Lung microvascular endothelial cell (primary cell): ENCODE measurements at places on chromosomes 1 and 21. TPM values are rescaled to one million over a fixed set of nuclear protein-coding genes. Genes with fewer than 3 reads are reported as not detected.
A peak's percentile ranks its signal among the peaks of the same experiment; 100 is the strongest.

- no peak for DNase-seq
Observed at GRCh38 chr1:205792961-205793673, 17.8 kb upstream of the RAB29 start.

GRCh38 chr1:115980998-115981993, 5.0 kb downstream of the SLC22A15 start:
- DNase-seq = peak; percentile 51

OR2AK2 gene
- total RNA-seq = not detected in 2 replicates

GRCh38 chr1:30111431-30111830, 612.0 kb downstream of the MATN1 start:
- DNase-seq = peak; percentile 65

- peak; percentile 50 for DNase-seq
Observed at GRCh38 chr1:38418195-38419030, 371.8 kb upstream of the POU3F1 start.

DNA sequence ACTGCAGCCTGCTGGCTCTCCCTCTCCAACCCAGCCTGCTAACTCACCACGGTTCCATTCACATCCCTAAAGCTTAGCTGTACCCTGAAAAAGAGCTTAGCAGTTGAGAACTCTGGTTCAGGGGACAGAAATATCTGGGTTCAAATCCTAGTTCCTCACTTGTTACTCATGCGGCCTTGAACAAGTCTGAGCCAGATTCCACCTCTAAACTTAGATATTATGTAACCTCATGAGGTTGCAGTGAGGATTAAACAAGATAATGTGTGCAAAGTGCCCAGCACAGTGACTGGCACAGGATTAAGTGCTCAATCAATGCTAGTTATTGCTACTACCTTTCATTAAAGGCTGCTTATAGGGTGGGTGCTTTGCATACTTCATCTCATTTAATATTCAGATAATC, 41.3 kb upstream of the DHCR24 start:
- DNase-seq = no peak

- DNase-seq = no peak
Observed at GRCh38 chr1:40030528-40031135, 9.9 kb upstream of the CAP1 start.

ANGPTL1 gene
- total RNA-seq = under 0.01 and 0.22 TPM in 2 replicates

TTC22 gene
- total RNA-seq = under 0.01 TPM in 1 of 2 replicates, not detected in the other

DNA sequence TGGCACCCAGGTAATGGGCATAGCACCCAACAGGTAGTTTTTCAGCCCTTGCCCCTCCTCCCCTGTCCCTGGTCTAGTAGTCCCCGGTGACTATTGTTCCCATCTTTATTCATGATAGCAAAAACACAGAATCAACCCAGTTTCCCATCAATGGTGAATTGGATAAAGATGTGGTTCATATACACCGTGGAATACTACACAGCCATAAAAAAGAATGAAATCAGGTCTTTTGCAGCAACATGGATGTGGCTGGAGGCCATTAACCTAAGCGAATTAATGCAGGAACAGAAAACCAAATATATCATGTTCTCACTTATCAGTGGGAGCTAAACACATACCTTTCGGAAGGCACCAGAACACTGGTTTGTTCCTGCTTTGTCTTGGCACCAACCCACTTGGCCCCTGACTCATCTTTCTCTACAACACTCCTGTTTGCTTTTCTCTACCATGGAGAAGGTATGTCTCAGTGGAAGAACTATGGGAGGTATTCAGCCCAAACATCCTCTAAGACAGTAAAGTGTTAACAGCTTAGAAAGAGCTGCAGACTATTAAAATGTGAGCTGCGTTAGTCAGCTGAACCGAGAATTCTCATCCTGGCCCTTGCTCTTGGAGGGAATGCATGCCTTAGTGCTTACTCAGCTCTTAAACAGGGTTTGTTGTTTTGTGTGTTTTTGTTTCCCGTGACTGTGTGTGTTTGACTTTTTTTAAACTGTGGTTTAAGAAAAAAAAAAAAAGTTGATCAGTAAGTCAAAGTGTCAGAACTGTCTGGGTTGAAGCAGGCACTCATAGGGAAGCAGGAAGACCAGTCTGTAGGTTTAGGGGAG, 203.0 kb downstream of the TOMM20 start:
- DNase-seq = peak; percentile 96

TMEM269 gene
- total RNA-seq = not detected in 2 replicates

GRCh38 chr21:27673581-27673980, 706.7 kb upstream of the ADAMTS5 start:
- no peak for DNase-seq

GRCh38 chr1:37473431-37474045, 842 bp upstream of the ZC3H12A start:
- peak; percentile 54 for DNase-seq

GRCh38 chr1:77310924-77311323, 29.1 kb downstream of the AK5 start:
- DNase-seq = no peak

- no peak for DNase-seq
Observed at GRCh38 chr1:192927496-192927895, 118.7 kb downstream of the RGS2 start.

GRCh38 chr1:156401041-156401574, 32.1 kb downstream of the RHBG start:
- DNase-seq = no peak

DNA sequence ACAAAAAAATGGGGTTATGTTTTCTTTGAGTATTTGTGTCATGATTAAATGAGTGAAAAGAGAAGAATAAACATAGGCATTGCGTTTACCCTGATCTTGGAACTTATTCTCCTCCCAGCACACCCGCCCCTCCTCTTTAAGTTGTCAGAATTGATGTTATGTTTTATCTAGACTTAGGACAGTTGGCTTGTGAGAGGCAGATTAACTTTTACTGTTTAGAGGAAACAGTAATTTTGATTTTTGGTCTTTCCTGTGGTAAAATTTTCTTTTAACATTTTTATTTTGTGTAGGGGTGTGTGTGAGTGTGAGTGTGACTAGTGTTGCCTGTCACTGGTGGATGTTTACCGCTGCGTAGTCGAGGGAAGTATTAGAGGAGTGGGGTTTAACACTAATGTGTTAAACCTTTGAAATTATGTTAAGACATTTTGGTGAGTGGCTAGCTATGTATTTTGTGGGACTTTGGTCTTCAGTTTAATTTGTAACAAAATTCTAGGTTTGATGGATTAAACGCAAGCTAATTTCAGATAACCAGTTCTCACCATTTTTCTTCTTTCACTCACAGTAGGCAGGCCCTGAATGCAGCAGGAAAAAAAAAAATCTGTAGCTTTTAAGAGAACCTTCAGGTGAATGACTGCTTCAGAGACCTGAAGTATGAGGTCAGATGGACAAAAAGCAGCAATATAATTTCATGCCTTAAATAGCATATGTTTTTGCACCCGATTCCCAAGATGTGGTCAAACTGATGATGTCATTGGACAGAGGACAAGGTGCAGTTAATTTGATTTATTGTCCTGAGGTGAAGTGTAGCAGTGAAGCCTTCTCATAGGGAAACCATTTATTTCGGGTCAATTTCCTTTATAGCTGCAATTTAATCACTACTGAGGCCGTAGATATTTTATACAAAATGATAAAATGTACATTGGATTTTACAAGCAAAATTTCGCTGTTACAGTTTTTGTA, 2.7 kb downstream of the POU2F1 start:
- no peak for DNase-seq

DNA sequence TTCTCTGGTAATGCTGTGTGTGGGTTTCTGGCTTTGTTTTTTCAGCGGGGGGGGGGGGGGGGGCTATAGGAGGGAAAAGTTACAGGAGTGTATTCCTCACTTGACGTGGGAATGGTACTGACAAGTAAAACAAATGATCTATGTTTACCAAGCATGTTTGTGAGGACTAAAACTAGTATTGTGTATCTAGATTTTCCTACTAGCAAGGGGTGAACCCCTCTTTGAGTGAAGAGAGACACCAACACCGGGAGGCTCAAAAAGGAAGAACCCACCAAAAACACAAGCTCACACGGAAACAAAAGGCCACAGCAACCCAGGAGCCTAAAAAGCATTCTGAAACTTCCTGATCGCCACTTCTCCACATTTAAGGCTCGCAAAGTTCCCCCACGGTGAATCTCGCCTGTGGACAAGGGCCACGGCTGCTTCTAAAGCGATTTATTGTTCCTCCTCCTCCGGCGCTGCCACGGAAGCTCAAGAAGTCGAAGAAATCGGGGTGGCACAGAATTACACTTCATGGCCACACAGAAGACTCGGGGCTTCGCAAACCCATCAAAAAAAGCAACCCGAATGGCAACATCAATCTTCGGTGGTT, 703 bp downstream of the PUM1 start:
- DNase-seq = peak; percentile 38

GRCh38 chr21:25409978-25410377, 197.3 kb downstream of the MRPL39 start:
- no peak for DNase-seq

DNA sequence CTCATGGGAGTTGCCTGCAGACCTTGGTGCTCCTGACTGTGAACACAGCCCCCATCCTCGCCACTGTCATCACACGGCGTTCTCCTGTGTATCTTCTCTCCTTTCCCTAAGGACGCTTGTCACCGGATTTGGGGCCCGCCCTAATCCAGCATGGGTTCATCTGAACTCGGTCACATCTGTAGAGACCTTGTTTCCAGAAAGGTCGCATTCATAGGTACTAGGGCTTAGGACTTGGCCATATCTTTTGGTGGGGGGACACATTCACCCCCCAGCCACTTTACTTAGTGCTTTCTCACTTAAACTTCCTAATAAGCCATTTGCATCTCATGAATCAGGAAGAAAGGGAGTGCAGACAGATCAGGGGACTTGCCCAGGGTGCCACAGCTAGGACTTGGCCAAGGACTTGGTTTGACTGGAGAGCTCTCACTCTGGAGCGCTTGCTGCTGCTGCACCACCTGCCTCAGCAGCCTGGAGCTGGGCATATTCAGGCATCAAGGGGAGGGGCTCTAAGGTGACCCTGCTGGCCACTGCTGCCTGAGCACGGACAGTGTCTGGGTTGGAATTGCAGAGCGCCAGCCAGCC, 9.7 kb downstream of the NPPA start:
- no peak for DNase-seq

HMCN1 gene
- total RNA-seq = 4.4 and 13.3 TPM in 2 replicates

GRCh38 chr1:233432916-233433315, 105.4 kb downstream of the MAP3K21 start:
- DNase-seq = no peak

TNFRSF14 gene
- 55.8 and 177 TPM in 2 replicates for total RNA-seq

CD1E gene
- total RNA-seq = not detected in 2 replicates

GRCh38 chr1:227958617-227959324, 11.0 kb upstream of the WNT9A start:
- no peak for DNase-seq

KCNK1 gene
- total RNA-seq = under 0.01 TPM in 2 replicates

IFNLR1 gene
- total RNA-seq = under 0.01 TPM in 1 of 2 replicates, not detected in the other

DNA sequence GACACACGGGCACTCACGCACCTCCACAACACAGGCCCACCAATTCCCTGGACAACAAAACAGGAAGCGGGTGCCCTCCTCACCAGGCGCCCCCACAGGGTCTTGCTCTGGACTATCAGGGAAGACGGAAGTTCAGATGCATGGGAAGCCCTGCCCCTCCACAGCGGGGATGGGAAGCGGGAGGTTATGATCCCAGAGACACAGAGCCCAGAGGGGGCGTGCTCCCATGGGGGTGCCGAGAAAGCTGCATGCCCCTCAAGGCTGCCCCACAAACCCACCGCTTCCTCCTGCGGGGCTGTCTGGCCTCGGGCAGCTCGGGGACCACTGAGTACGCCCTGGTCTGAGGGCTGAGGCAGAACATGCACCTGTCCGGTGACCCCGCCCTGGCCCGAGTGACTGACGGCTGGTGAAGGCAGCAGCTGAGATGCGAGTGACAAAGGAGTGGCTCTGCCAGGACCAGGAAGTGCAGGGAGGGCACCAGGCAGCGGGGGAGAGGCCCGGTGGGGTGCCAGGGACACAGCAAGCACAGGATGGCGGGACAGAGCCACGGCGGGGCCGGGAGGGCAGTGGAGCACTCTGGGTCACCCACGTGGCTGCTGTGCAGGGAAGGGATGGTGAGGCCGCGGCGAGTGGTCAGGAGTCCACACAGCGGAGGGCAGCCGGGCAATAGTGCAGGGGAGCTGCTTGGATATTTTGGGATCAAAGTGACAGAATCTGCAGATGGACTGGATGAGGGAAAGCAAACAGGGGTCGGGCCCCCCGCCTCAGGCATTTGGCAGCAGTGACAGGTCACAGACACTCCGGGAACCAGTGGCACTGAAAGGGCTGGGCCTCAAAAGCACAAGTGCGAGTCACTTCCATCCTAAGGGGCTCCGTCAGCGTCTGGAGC, 18.6 kb downstream of the NADK start:
- no peak for DNase-seq

TINAGL1 gene
- total RNA-seq = 229 and 317 TPM in 2 replicates

- no peak for DNase-seq
Observed at GRCh38 chr1:149993764-149994163, 16.8 kb downstream of the OTUD7B start.

DNA sequence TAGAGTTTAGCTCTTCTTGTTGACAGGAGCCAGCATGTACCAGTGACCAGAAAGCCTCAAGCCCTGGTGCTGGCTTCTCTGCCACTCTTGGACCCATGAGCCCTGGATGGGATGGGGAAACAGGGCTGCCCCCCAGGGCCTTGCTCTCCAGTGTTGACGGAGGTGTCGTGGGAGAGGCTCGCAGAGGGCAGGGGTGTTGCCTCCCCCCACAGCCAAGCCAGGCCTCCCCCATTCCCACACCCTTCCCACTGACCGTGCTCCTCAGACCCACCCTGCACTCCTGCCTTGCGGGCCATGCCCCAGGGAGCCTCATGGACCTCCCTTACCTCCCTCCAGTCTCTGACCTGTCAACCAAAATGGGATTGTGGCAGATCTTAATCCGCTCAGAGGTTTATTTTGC, 123.8 kb upstream of the COL6A1 start:
- no peak for DNase-seq

DNA sequence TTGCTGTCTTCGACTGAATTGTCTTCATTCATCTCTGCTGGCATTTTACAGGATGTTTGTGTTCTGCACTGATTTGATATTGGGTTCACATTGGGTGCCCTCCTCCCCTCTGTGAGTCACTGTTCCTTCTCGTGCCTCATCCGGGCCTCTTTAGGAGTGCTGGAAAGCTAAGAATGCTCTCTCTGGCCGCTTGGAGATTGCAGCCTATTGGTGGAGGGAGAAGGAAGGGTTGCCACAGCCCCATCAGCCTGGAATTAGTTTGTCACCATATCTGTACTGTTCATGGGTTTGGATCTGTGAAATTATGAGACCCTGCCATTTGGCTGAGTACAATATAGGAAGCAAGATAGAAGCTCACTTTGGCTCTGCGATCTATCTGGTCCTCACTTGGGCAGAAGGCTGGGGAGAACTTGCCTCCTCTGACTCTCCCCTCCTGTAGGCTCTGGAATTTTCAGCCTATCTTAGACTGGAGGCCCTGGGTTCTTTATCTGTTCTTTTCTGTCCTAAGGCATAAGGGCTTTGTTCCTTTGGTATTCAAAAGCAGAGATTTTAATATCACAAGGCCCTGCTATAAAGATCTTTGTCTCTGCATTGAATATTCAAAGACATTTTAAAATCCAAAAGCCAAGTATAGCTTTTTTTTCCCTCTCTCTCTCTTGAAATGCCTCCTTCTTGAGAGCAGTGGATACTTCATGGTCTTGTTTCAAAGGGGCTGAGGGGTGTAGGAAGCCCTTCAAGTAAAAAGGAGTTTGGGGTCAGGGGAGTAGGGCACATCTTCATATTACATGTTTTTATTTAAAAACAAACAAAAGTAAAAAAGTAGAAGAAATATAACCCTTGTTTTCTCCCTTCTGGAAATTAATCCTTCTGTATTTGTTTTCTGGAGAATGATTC, 347.9 kb downstream of the ZP4 start:
- no peak for DNase-seq

KRTAP13-2 gene
- total RNA-seq = not detected in 2 replicates

C1QB gene
- total RNA-seq = not detected in 2 replicates

KRTAP10-11 gene
- total RNA-seq = not detected in 2 replicates

GRCh38 chr1:206706806-206707366, 22.2 kb downstream of the MAPKAPK2 start:
- no peak for DNase-seq

LGR6 gene
- total RNA-seq = not detected in 2 replicates
